ENCODE measurements at places on chromosomes 6 and 20. TPM values are rescaled to one million over a fixed set of nuclear protein-coding genes. Genes with fewer than 3 reads are reported as not detected.

The GHRH gene
- not detected for total RNA-seq

The SH3BGRL2 gene
- 19.6 TPM for total RNA-seq

The SLPI gene
- total RNA-seq: 1,312 TPM

The OR2J3 gene
- not detected for total RNA-seq

The LIME1 gene
- 9.0 TPM for total RNA-seq

The THEMIS gene
- 0.86 TPM for total RNA-seq

The VSTM2L gene
- total RNA-seq: 71.6 TPM

DNA sequence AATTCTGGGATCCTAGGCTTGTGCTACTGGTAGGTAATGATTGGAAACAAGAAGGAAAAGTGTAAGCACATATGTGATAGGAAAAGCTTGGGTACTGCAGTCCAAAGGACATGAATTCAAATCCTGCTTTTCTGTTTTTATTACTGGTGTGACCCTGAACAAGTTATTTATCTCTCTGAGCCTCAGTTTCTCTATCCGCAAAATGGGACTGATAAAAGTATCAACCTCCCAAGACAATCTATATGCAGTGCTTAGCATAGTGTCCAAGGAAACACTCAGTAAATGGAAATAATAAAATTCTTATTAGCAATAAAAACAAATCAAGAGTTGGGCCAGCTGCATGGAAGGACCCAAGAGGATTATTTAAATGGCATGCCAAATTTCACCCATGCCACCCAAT, 108.5 kb downstream of the ZMYND8 start:
- no peak for DNase-seq

- DNase-seq: no peak
These were observed 295.3 kb downstream of the PRL start for GRCh38 chr6:22001396-22002027.

- no peak for DNase-seq
These were observed 599.8 kb downstream of the COL12A1 start for GRCh38 chr6:74605922-74606581.

- no peak for DNase-seq
These were observed 20.2 kb downstream of the FBXL4 start for GRCh38 chr6:98927534-98927933.

GRCh38 chr6:87753131-87753685, 51.2 kb upstream of the AKIRIN2 start:
- no peak for DNase-seq

DNA sequence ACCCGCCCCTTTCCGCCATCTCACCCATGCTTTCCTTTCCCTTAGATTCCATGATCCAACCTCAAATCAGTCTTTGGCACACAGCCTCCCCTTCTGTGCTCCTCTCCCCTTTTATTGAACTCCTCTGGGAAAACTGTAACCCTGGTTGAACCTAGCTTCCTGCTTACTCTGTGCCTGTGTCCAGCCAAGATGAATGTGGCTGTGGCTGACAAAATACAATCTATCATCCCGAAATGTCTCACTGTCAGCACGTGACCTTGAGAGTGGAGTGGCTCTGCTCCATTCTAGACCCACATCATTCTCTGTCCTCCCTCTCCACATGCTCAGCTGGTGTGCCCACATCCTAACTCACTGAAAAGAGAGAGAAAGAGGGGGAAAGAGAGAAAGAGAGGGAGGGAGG, 11.0 kb downstream of the NCR2 start:
- peak; percentile 19 for DNase-seq

DNA sequence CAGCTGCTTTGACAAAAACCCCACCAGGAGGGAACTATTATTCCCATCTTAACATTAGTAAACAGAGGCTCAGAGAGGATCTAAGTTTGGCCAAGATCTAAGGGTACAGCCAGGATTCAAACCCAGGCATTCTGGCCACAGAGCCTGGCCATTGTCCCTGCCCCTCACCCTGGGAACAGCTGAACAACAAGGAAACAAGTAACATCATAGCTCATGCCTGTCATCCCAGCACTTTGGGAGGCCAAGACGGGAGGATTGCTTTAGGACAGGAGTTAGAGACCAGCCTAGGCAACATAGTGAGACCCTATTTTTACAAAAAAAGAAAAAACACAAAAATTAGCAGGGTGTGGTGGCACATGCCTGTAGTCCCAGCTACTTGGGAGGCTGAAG, 27.5 kb downstream of the TOX2 start:
- DNase-seq: no peak

GRCh38 chr6:169045486-169045885, 208.2 kb downstream of the THBS2 start:
- DNase-seq: no peak

GRCh38 chr20:45322952-45323383, 14.9 kb upstream of the MATN4 start:
- no peak for DNase-seq

GRCh38 chr6:36171573-36171972, 25.0 kb upstream of the BRPF3 start:
- DNase-seq: no peak

- no peak for DNase-seq
These were observed 32.7 kb downstream of the CYP24A1 start for GRCh38 chr20:54140927-54141566.

DNA sequence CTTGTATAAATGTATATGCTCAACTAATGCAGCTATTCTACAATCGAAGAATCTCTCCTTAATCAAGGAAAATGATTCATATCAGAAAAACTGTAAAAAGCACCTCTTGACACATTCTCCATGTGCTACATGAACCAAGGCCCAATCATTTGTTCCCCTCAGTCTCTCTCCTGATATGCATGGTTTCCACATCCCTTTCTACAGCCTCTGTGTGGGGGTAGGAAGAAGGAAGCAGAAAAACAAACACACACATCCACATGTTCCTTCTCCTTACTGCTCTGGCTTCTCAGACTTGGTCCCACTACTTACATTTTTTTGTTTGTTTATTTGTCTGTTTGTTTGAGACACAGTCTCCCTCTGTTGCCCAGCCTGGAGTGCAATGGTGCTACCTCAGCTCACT, 510.5 kb downstream of the PRKN start:
- DNase-seq: no peak

GRCh38 chr20:62980380-62980960, 26.3 kb downstream of the BHLHE23 start:
- no peak for DNase-seq

All from lung (tissue), 17 donors.